Fibroblast of the aortic adventitia (primary cell): ENCODE measurements at places on chromosomes 5 and 9. TPM values are rescaled to one million over a fixed set of nuclear protein-coding genes. Genes with fewer than 3 reads are reported as not detected.

Gene ANKRD34B
- not detected in 2 replicates for total RNA-seq

Gene ABLIM3
- 13.9 and 24.9 TPM in 2 replicates for total RNA-seq

Gene DRD1
- total RNA-seq = 0.18 TPM in 1 of 2 replicates, not detected in the other

Gene C9orf57
- total RNA-seq = not detected in 2 replicates

Gene INSL6
- not detected in 2 replicates for total RNA-seq

Gene SPATA31C1
- total RNA-seq = not detected in 2 replicates

Gene SMU1
- total RNA-seq = 22.4 and 29.4 TPM in 2 replicates

Gene SKP2
- 31.5 and 36.3 TPM in 2 replicates for total RNA-seq

Gene F2RL1
- total RNA-seq = 3.1 and 35.1 TPM in 2 replicates

Gene PCDHA13
- 0.08 TPM in 1 of 2 replicates, not detected in the other for total RNA-seq

Gene NOXA1
- 0.36 and 0.74 TPM in 2 replicates for total RNA-seq

Gene CTNND2
- total RNA-seq = 1.9 TPM in 1 of 2 replicates, not detected in the other

Gene BNC2
- total RNA-seq = 48.7 and 53.3 TPM in 2 replicates

Gene LCN12
- total RNA-seq = not detected in 2 replicates

Gene CERT1
- 37.8 and 104 TPM in 2 replicates for total RNA-seq

Gene ENG
- 15.8 and 62.0 TPM in 2 replicates for total RNA-seq

Gene C5
- total RNA-seq = 2.9 and 13.8 TPM in 2 replicates

Gene SPINK1
- not detected in 2 replicates for total RNA-seq

Gene GMCL2
- not detected in 2 replicates for total RNA-seq

Gene TSSK1B
- total RNA-seq = 1.4 TPM in 1 of 2 replicates, not detected in the other

Gene TUSC1
- total RNA-seq = 10.5 and 11.3 TPM in 2 replicates

Gene PIP5KL1
- total RNA-seq = 1.6 and 2.6 TPM in 2 replicates

Gene PHF24
- under 0.01 and 0.16 TPM in 2 replicates for total RNA-seq

Gene CPLANE1
- 34.6 and 37.4 TPM in 2 replicates for total RNA-seq

Gene SHISAL2B
- total RNA-seq = not detected in 2 replicates

Gene LARP1
- 66.8 and 114 TPM in 2 replicates for total RNA-seq

Gene SLC6A3
- not detected in 2 replicates for total RNA-seq

Gene SLC34A3
- not detected in 2 replicates for total RNA-seq

Gene ZNF189
- 15.3 and 18.3 TPM in 2 replicates for total RNA-seq

Gene MACROH2A1
- total RNA-seq = 116 and 132 TPM in 2 replicates

Gene KIF24
- 0.74 and 8.2 TPM in 2 replicates for total RNA-seq

Gene NUTM2F
- not detected in 2 replicates for total RNA-seq

Gene RASA1
- 31.0 and 46.2 TPM in 2 replicates for total RNA-seq

Gene LCP2
- total RNA-seq = not detected in 2 replicates

Gene C5orf46
- not detected in 2 replicates for total RNA-seq

Gene CATSPER3
- 0.09 TPM in 1 of 2 replicates, not detected in the other for total RNA-seq

Gene SCGB3A1
- not detected in 2 replicates for total RNA-seq

Gene BTNL9
- total RNA-seq = not detected in 2 replicates

Gene ARSI
- total RNA-seq = 1.5 and 2.1 TPM in 2 replicates

Gene PCDHB10
- total RNA-seq = 0.36 and 0.41 TPM in 2 replicates

Gene CLPTM1L
- 60.8 and 108 TPM in 2 replicates for total RNA-seq

Gene DOCK8
- 0.08 and 0.18 TPM in 2 replicates for total RNA-seq

Gene ARL10
- total RNA-seq = 9.3 and 19.9 TPM in 2 replicates

Gene SH3RF2
- total RNA-seq = 0.49 and 6.7 TPM in 2 replicates

Gene NSMF
- 29.1 and 29.6 TPM in 2 replicates for total RNA-seq

Gene RABEPK
- total RNA-seq = 9.2 and 25.2 TPM in 2 replicates
